Epithelial cell of proximal tubule (primary cell): ENCODE measurements at places on chromosomes 12 and 14.

GRCh38 chr12:114302117-114302516 lies 103.8 kb downstream of the TBX5 start:
- DNase-seq: no peak

- no peak for DNase-seq
These were observed 182.3 kb downstream of the NTF3 start for GRCh38 chr12:5614256-5614655.

- no peak for DNase-seq
These were observed at the start of gene KCNK13 for GRCh38 chr14:90061685-90062126. TSS of gene KCNK13 (plus strand) at chr14:90061994. CDS start at chr14:90062206, 212 bp downstream.

DNA sequence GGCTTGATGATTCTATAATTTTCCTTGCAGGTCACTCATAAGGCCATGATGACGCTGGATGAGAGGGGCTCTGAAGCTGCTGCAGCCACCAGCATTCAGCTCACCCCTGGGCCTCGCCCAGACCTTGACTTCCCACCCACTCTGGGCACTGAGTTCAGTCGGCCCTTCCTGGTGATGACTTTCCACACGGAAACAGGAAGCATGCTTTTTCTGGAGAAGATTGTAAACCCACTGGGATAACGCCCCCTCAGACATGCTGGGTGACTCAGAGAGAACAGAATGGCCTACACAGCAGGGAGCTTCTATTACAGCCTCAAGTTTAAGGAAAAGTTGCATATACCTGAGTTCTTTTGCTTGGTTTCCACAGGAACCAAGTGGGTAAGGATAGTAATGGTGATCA lies 34.3 kb downstream of the SERPINA3 start:
- DNase-seq: no peak

DNA sequence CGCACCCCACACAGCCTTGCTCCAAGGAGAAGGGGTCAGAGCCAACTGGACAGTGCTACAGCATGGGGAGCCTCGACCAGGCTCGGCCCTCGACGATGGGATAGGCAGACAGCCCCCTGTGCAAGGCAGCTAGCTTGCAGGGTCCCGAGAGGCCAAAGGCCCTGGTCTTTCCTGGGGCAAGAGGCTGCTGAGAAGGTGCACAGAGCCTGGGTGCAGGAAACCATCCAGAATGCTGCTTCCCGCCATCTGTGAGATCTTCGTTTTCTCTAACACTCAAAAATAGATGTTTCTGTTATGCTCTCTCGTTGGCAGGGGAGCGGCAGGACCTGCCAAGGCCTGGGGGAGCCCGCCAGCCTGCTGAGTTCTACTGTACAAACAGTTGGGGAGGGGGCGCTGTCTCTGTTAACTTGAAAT lies 168.0 kb upstream of the RTL1 start:
- DNase-seq: no peak

DNA sequence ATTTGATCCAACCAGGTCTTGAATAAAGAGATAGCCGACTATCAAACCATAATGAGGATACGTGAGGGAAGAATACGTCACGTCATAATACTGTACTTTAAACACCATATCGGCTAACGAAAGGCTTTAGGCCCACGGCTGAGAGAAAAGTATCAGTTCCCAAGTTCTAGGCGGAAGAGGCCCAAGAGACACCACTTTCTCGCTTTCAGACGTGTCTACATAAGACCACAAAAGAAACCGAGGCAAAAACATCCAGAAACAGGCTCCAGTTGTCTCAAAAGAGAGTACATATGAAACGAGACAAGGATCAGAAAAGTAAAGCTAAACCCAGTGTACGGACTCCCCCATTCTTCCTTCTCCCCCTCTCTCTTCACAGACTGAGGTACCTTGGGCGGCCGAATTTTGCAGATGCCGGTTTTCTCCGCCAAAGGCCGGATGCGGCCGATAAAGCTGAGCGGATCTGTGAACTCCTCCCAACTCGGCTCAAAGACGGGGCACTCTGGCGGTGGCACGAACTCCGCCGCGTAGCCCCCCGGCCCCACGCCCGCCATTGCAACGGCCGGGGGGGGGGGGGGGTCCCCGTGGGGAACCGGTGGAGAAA lies 479 bp downstream of the KDM5A start:
- no peak for DNase-seq

GRCh38 chr14:99966912-99967311 lies 98.3 kb upstream of the EVL start:
- DNase-seq: no peak

DNA sequence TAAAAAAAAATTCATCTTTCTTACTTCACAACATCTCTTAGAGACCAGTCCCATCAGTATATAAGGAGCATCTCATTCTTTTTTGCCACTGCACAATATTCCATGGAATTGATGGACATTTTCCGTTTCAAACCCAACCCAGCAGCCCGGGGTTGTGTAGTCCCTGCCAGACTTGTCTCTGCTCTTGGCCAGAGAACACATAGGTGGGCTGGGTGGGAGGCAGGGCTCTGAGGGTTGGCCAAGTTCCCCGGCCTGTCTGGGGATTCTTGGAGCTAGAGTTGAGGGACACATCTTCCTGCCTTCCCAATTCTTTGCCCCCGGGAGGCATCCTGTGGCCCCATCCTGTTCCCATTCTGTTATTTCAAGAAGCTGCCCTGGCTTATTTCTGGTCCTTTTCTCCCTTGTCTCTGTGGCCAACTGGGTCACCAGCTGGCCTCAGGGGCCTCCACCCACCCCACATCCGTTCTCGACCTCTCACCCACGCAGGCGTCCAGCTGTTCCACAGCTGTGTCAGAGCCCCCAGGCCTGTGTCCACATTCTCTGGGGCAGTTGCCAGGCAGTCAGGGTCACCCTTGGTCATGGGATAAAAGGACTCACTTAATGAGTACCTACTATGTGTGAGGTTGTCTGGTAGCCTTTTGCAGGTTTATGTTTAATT lies 52.0 kb upstream of the CCDC63 start:
- DNase-seq: no peak

GRCh38 chr12:24705216-24705615 lies 243.7 kb downstream of the BCAT1 start:
- DNase-seq: no peak

GRCh38 chr14:24465368-24465767 lies 22.8 kb upstream of the SDR39U1 start:
- DNase-seq: no peak

DNA sequence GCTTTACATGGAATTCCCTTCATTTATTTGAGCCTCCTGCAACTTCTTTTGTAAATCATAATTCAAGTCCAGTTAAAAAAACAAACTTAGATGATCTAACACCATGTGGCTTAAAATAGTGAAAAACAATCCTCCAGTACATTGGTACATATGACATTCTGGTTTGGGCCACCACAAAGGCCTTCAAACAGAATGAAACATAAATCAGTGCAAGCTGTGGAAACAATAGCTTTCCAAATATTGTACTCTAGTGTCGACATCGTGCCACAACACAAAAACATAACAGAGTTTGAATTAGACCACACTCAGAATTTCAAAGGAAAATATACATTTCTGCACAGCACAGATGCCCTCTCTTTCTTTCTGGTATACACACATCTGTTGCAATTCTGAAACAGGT lies 751.3 kb downstream of the SLC6A15 start:
- no peak for DNase-seq

- DNase-seq: no peak
These were observed 47.7 kb downstream of the CIT start for GRCh38 chr12:119829439-119829838.
